ENCODE measurements at places on chromosomes 5 and 9. TPM values are rescaled to one million over a fixed set of nuclear protein-coding genes. Genes with fewer than 3 reads are reported as not detected.

PCDHB15 gene
- 0.52 TPM for polyA plus RNA-seq

DNA sequence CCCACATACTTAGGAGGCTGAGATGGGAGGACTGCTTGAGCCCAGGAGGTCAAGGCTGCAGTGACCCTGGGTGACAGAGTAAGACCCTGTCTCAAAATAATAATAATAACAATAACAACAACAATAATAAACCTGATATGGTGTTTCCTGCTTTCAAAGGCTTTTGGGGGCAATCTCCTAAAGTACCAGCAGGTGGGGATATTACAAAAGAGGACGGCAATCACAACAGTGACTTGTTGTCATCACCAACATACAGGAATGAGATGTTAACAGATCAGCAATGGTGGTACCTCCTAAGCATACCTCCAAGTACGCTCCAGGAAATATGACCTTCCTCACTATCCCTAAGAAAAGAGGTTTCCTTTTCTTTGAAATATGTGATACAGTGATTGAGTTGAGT is 91.1 kb upstream of the RNF180 start:
- DNase-seq, result no peak

DNA sequence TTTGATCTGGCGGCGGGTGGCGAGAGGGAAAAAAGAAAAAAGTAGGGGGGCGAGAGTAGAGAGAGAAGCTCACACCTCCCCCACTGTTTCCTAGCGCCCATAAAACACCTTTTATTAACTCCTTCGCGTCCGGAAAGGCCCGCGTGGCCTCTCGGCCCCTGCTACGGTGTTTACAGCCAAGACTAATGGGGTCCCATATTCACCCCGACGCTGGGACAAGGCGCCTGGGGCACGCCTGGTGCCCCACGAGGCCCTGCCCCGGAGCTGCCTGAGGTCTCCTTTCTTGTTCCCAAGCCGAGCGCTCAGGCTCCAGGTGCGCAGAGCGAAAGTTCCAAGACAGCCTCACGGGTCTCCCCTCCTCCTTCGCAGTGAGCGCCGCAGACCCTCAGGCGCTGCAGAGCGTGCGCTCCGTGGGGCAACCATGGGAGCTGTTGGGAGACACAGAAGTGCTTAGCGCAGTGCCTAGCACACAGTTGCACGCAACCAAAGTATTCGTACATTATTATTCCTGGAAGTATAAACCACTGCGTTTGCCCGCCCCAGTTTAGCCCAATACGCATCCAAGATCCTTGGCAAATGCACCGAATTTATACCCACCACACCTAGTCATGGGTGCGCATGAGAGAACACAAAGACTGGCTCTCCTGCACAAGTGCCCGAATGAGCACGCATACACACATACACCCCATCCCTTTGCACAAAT is 4.3 kb downstream of the HAND1 start:
- DNase-seq, result no peak

BTNL3 gene
- not detected for polyA plus RNA-seq

- no peak for DNase-seq
Observed at GRCh38 chr9:136010615-136011361, 49.6 kb upstream of the UBAC1 start.

GMCL2 gene
- polyA plus RNA-seq, result not detected

ACOT12 gene
- 0.18 TPM for polyA plus RNA-seq

DNA sequence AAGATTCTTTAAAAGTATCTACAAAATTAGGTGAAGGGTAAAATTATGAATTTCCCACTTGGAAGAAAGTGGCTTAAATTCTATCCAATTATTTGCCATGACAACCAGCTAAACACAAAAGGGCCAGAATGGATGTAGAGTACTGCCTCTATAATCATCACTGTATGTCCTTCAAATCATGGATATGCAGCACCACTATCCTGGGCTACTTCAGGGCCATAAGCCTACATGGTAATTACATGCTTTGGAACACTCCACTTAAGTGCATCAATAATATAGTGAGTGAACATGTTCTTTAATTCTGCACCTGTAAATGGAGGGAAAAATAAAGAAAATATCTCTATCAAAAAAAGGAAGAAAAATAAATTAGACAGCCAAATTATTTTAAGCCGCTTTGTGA is 575.2 kb downstream of the ISL1 start:
- no peak for DNase-seq

FGF1 gene
- polyA plus RNA-seq, result 19.2 TPM
